ENCODE measurements at places on chromosomes 4 and X.

- no peak for DNase-seq
Observed at GRCh38 chrX:9440116-9440844, 24.6 kb upstream of the TBL1X start.

DNA sequence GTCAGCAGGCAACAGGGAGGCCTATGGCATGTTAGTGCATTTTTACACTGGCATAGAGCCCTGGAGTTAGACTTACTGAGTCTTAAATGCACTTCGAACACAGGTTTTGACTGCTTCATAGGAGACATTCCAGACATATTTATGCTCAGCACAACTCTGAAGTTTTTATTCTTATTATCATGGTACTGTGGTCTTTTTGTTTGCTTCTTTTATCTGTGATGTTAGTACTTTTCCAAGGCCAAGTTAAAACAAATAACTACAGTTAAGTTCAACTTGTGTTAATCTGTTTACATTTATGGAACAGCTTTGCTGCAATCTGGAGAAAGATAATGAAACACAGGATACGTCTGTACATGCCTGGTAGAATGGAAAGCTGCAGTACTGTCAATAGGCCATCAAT is 76.5 kb downstream of the COL4A5 start:
- no peak for DNase-seq

DNA sequence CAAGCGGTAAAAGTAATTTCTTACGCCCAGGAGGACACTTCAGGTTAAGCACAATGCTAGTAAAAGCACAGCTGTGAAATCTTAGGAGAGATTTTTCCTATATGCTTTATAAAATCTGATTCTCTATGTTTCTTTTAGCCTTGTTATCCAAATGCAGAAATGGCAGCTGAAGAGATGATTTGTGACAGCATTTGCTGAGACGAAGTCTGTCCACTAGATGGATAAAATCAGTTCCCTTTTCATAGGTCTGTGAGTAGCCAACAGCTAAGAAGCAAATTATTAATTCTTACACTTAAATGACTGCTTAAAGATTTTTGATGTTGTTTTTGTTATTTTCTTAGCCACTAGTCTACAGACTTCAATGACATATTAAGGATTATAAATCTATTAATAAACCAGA is 5.3 kb downstream of the GPM6A start:
- DNase-seq = no peak

- no peak for DNase-seq
Observed at GRCh38 chrX:85544609-85545008, 165.1 kb upstream of the POF1B start.

- DNase-seq = no peak
Observed at GRCh38 chrX:133774807-133775206, 210.6 kb downstream of the GPC3 start.

DNA sequence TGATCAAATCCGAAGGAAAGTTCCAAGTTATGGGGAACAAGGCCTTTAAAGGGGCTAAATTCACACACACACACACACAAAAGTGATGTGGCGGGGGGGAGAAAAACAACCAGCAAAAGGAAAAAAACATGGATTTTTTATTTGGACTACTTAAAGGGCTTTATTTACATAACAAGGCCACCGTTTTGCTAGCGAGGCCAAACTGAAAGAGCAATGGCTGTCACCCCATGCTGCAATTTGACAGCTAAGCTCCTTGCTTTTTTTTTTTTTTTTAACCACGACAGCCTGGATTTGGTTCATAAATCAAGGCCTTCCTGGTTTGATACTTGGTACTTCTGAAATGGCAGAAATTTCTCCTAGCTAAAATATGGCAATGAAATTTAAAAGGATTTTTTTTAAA is 99.6 kb upstream of the PTCHD1 start:
- no peak for DNase-seq

DNA sequence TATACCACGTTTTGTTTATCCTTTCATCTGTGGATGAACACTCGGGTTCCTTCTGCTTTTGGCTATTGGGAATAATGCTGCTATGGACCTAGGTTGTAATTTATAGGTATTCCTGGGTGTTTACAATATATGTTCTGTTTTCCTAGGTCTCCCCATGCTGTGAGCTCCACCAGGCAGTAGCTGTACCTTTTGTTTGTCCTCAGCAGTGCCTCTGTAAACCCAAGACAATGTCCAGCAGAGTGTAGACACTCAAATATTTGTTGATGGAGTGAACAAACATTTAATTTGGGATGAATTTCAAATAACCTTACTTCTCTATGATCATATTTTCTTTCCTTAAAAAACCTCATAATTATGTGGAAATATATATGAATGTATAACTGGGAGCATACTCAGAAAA is 259.5 kb upstream of the BOD1L1 start:
- no peak for DNase-seq

GRCh38 chr4:161498155-161498554 is 665.6 kb downstream of the FSTL5 start:
- DNase-seq = no peak

DNA sequence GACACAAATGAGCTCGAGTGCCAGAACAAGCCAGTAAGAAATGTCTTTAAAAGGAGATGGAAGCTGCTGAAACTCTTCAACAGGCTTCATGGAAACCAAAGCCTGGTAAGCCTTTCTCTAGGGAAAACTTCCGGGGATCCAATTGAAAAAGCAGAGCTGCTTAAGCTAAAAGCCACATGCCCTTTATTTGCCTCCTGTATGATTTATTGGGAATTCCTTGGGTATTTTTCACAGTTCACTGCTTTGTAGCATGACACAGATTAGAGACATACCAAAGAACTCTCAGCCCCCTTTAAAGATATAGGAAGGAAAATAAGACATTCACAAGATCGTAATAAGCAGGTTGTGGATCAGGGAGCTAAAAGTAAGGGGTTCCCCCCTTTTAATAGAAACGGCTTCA is 6.5 kb upstream of the ARHGAP6 start:
- DNase-seq = no peak

GRCh38 chr4:182827954-182828353 is 89.2 kb downstream of the DCTD start:
- no peak for DNase-seq

DNA sequence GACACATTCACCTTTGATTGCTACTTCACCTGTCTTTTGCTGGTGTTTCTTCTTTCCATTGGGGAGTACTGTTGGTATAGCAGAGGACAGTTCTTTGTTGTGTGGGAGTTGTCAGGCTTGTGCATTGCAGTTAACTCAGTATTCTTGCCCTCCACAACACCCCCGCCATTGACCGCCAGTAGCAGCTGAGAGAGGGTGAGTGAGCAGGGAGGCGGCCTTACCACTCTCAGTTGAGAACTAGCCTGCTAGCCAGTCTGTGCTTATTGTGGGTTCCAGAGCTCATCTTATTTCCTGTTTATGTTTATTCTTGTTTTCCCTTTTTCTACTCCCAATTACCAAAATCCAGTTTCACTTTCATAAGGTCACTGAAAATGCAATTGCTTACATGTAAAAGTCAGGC is 52.2 kb downstream of the STIM2 start:
- DNase-seq = no peak

DNA sequence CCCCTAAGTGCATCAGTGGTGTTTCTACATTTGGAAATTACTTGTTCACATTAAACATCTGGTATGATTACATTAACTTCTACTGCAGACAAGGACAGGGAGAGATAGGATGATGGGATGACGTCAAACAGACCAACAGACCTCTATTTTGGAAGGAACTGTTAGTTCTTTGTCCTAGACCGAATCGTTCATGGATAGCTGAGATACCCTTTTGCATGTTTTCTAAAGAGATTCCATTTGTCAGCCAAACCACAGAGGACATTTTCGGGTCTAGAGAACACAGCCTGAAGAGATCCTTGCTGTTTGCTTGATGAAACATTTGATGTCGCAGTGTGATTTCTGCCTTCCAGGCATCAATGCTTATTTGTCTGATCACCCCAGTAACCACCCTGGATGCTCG is 27.7 kb downstream of the CHST7 start:
- no peak for DNase-seq
